ENCODE measurements at places on chromosomes 1 and 21.

- DNase-seq = no peak
Measured at GRCh38 chr1:125119024-125119441, 3934.3 kb downstream of the SRGAP2C start.

DNA sequence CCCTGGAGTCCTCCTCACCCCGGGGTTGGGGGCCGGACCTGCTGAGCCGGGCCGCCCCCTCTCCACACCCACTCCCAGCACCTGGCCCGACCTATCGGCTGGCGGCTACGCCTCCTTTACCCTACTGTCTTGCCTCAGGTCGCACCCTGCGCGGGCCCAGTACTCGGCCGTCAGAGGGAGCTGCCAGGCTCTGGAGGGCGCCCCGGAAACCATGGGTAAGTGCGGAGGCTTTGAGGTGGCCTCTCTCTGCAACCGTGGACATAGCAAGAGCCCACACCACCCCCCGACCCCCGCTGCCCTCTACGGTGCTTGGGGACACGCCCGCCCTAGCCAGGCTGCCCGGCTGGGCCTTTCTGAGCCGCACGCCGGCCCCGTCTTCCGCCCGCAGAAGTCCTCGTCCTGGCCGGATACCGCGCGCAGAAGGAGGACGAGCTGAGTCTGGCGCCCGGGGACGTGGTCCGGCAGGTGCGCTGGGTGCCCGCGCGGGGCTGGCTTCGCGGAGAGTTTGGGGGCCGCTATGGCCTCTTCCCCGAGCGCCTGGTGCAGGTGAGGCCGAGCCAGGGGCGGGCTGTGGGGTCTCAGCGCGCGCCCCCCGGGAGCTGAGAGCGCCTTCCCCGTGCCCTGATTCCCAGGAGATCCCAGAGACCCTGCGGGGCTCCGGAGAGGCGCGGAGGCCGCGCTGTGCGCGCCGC lies at the start of gene SH3D21:
SH3D21 (plus strand) TSS at position 159 of the 692 bp plus-strand sequence; CDS start at position 212, 53 bp downstream.
- no peak for DNase-seq

- no peak for DNase-seq
Measured at GRCh38 chr1:219792337-219793021, 135.9 kb downstream of the SLC30A10 start.

GRCh38 chr1:155703216-155703615 lies 14.3 kb downstream of the DAP3 start:
- no peak for DNase-seq

GRCh38 chr1:65309304-65310077 lies at the start of gene DNAJC6:
Gene DNAJC6 (plus strand): TSS chr1:65309543. CDS start chr1:65309746, 203 bp downstream.
- peak; percentile 72 for DNase-seq

GRCh38 chr1:48062353-48062752 lies 65.2 kb upstream of the TRABD2B start:
- no peak for DNase-seq

DNA sequence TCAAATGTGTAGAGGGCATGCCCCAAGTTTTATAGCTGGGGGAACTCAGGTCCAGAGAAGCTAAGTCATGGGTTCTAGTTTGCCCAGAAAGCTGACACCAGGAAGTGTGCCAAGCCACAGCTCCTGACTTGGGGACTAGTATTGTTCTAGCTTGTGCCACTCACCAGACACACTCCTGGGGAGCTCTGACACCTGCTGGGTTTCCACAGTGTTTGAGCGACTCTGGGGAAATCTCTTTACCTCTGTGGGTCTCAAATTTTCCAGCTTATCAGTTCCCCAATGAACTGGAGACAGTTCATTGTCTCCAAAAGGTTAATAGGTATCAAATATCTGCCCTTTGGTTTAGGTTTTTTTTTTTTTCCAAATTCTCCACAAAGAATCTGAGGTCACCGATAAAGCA lies 4.2 kb downstream of the KISS1 start:
- no peak for DNase-seq

- DNase-seq = no peak
Measured at GRCh38 chr1:43881415-43881814, 52.2 kb upstream of the ARTN start.

DNA sequence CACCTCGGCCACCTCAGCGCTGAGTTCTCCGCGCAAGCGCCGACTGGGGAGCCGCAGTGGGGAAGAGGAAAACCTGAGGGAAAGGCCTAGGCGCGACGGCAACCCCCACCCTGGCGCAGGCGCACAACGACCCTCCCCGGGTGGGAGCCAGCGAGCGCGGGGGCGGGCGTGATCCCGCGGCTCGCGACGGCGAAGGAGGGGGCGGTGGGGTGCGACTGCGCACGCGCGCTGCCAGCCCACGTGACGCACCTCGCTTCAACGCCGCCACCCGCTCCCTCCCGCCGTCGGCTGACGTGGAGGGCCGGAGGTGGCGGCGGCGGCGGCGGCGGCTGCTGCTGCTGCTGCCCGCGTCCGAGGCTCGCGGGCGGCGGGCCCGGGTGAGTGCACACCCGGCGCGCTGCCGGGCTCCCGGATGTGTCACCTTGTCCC lies at the start of the genes PIGP and TTC3:
PIGP (minus strand) TSS at position 84 of the 429 bp plus-strand sequence. CDS start 556 bp downstream, outside the sequence.
TTC3 (plus strand) TSS at position 267 of the 429 bp plus-strand sequence. CDS start 14,004 bp downstream, outside the sequence.
- peak; percentile 93 for DNase-seq

DNA sequence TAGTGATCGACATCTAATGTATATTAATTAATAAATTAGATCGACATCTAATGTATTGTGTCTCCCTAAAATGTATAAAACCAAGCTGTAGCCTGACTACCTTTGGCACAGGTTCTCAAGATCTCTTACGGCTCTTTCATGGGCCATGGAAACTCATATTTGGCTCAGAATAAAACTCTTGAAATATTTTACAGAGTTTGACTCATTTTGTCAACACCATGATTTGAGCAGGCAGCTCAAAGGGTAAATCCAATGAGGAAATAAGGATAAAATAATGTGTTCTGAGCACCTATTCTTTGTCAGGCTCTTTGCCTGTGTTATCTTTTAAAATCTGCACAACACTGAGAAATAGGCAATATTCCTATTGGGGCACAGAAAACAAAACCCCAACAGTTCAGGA lies 223.4 kb upstream of the DUSP10 start:
- no peak for DNase-seq

DNA sequence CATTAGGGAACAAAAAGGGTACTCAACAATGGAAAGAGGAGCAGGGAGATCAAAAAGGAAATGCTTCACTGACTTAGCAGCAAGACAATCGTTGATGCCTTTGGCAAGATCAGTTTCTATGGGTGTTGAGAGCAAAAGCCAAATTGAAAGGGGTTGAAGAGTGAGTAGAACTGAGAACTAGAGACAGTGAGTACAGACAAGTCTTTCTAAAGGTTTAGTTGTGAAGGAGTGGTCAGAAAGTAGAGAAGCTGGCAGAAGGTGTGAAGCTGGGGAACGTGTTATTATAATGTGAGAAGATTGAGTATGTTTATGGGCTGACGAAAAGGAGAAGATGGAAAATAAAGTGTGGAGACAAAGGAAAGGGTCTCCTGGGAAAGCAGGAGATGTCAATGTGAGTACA lies 221.2 kb upstream of the USP25 start:
- DNase-seq = no peak

- no peak for DNase-seq
Measured at GRCh38 chr1:107704911-107705310, 260.1 kb downstream of the VAV3 start.

DNA sequence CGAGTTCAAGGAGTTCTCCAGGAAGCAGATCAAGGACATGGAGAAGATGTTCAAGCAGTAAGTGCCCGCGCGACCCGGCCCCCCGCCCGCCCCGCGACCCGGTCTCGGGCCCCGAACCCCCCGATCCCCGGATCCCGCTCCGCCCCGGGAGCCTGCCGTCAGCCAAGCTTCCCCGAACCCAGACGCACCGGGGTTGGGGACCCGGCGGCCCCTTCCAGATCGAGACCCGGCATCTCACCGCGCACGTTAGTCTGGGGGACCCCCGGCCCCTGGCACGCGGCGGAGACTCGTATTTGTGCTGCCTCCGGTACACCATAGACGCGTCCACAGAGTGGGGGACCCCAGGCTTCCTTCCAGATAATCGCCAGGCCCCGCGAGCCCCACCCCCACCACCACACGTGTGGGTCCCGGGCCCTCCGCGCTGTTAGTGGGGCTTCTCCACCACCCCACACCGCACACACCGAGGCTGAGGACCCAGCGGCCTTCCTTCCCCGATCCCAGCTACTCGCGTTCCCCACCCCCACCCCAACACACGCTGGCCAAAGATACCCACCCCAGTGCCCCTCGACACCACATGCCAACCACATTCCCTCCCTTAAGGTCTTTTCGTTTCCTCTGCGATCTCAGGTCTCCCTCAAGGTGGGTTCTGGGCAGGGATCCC lies 665 bp downstream of the EFHD2 start:
- DNase-seq = no peak

GRCh38 chr1:116956378-116956777 lies 45.2 kb upstream of the CD101 start:
- no peak for DNase-seq

DNA sequence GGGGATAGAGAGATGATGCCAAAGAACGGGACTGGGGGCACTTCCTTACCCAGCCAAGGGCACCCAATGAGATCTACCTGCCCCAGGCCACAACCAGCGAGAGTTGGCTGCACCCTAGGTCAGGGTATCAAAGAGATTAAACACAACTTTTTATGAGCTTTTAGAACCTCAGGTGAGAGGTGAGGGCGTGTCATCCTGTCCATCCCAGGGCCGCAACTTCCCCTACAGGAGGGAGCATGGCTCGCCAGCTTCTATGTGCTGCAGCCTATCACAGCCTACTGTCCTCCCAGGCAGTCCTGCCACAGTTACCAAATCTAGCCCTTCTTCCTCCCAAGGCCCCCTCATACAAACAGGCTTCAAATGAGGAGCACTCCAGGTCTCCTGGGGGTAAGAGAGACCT lies 12.9 kb downstream of the TMEM9 start:
- no peak for DNase-seq

GRCh38 chr21:42291003-42291750 lies 24.0 kb downstream of the TFF3 start:
- DNase-seq = no peak

- DNase-seq = no peak
Measured at GRCh38 chr1:172376431-172376830, 44.1 kb upstream of the C1orf105 start.

DNA sequence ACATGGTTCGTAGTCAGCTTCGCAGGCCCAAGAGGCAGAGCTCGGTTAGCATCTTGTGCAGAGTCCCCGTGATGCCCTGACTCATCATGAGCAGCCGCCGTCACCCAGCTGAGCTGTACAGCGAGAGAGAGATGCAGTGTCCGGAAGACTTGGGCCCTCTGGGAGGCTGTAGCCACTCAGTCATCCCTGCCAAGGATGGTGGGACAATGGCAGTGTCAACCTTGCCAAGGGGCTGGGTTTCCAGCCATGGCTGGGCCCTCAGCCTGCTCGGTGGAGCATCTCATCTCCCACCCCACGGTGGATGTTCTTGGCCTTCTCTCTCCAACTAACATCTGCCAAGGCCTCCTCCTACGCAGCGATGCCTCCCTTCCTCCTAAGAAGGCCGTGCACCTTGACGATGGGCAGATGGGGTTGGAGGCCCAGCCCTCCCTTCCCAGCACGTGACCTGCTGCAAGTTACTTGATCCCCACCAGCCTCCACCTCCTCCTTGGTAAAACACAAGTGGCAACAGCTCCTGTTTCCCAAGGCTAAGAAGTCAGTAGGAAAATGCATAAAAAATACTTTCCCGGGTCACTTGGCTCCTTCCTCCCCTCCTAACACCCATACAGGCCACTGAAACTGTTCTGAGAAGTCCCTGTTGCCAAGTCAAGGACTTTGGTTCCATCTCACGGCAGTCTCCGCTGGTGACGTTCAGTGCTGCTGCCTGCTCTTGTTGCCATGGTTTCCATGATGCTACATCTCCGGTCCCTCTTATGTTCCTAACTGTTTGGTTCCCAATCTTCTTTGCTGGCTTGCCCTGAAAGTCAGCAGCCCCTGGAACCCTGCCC lies 384.7 kb upstream of the VAMP3 start:
- DNase-seq = no peak

DNA sequence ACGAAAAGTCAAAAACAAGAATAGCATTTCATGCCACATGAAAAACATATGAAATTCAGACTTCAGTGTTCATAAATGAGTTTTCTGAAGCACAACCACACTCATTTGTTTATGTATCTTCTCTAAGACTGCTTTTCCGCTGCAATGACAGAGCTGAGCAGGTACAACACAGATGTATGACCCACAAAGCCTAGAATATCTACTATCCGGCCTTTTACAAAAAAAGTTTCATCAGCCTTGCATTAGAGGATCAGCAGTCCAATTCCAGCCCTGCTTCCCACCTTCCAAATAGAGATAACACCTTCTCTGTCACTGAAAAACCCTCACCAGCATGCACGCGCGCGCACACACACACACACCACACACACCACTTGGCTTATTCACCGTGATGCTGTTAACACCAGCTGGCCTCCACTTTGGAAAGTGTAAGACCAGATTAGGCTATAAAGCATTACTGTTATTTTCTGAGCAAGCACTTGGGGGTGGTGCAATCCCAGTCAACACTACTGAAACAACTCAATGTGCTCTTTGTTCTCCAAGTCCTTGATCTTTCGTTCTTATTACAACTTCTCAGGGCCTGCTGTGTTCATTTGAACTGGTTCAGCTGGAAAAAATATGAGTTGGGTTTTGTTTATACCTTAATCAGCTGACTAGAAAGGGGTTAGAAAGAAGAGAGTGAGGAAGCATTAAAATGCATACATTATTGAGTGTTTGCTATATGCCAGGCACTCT lies 90.0 kb downstream of the GLUL start:
- DNase-seq = no peak

- DNase-seq = no peak
Measured at GRCh38 chr1:24567792-24568388, 12.0 kb downstream of the NCMAP start.

DNA sequence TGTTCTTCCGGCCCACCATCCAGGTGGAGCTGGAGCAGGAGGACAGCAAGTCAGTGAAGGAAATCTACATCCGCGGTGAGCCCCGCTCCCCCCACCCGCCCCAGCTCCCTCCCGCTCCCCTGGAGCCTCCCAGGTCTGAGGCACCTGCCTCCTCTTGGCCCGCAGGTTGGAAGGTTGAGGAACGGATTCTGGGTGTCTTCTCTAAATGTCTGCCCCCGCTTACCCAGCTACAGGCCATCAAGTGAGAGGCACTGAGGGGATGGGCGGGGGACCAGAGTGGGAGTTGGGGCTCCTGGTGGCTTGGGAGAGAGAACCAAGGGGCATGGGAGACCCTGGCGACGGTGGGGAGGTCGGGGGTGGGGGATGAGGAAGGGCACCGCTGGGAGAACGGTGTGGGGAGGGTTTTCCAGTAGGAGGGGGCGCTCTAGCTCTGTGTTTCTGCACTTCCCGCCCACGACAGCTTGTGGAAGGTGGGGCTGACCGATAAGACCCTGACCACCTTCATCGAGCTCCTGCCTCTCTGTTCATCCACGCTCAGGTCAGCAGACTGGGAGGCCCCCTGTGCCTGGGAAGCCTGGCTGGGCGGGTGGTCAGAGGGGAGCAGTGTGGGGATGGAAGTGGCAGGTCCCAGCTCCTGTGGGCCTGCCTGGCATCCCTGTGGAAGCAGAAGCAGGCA lies 4.2 kb downstream of the LRRC71 start:
- no peak for DNase-seq

- DNase-seq = no peak
Measured at GRCh38 chr1:145999321-146000024, 3.1 kb upstream of the TXNIP start.

DNA sequence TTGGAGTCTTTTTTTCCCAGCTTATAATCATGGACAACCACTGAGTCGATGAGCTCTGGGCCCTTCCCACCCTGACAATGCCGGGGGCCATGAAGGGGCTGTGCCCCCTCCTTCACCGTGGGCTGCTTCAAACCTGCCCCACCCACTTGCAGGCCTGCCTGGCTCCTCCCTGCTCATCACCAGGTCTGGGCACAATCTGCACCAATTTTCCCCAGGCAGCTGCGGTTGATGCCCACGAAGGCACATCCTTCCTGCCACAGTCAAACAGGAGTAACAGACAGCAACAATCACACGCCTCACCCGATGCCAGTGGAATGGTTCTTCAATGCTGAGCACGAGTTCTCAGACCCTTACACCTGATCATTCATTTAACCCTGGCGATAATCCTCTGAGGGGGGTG lies 18.9 kb downstream of the PGLYRP3 start:
- no peak for DNase-seq

- no peak for DNase-seq
Measured at GRCh38 chr1:94105957-94106529, 14.9 kb downstream of the ABCA4 start.

Measured in left renal cortex interstitium (tissue), 4 donors.